ENCODE measurements at places on chromosomes 5 and 9. TPM values are rescaled to one million over a fixed set of nuclear protein-coding genes. Genes with fewer than 3 reads are reported as not detected.
A peak's percentile ranks its signal among the peaks of the same experiment; 100 is the strongest.

- no peak for DNase-seq
These were observed 19.2 kb downstream of the CETN3 start for GRCh38 chr5:90390326-90390725.

GRCh38 chr5:93161661-93162654 lies 419.1 kb downstream of the NR2F1-AS1 start:
- peak; percentile 38 for DNase-seq

DNA sequence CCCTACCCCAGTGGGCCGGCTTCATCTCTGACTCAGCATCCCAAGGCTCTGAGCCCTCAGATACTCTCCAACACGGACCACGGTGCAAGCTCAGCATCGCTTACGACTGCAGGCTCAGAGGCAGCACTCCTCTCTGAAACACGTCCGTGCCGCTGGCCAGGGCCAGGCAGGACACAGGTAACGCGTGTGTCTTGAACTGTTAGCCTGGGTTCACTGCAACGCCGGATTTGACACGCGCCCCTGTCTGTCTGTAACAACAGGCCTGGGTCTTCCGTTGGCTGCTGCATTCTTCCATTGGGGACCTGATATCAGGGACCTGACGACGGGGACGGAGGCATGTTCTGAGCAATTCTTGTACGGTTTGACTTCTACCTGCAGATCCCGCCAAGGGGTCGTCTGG lies 6.4 kb downstream of the SLC6A3 start:
- no peak for DNase-seq

DNA sequence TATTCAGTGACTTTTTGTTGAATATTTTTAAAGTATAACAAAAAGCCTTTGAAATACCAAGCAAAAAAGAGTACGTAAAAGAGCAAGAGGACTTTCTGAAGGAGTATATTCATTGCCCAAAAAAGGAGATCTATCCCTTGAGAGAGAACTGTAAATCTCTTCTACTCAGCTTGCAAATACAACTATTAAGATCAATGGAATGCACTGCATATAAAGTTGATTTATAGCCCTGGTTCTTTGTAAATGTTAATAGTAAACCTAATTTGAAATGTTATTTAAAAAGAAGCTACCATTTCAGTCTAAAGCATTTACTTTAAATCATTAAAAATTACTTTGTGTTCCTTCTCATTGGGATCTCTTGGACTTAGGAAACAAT lies 168.1 kb downstream of the PDE4D start:
- no peak for DNase-seq

- DNase-seq, result no peak
These were observed 13.7 kb downstream of the TMEFF1 start for GRCh38 chr9:100486479-100487176.

- no peak for DNase-seq
These were observed 338.1 kb upstream of the ATP10B start for GRCh38 chr5:161190086-161190485.

DNA sequence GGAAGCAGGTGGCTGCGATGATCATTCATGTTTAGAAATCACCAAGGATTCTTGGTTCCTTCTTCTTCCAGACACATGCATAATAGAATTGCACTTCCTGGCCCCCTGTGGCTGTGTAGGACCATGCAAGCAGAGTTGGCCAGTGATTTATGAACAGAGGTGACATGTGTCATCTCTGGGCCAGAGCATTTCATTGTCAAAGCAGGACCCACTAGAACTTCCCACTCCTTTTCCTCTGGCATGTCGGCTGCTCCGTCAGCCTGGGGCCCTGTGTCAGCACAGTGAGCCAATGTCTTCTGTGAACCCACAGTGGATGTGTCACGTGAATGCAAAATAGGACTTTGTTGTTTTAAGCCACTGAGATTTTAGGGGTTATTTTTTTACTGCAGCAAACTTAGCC lies 59.2 kb downstream of the HSD17B3 start:
- no peak for DNase-seq

- DNase-seq, result peak; percentile 70
These were observed 29.3 kb upstream of the OBP2B start for GRCh38 chr9:133238272-133238850.

DNA sequence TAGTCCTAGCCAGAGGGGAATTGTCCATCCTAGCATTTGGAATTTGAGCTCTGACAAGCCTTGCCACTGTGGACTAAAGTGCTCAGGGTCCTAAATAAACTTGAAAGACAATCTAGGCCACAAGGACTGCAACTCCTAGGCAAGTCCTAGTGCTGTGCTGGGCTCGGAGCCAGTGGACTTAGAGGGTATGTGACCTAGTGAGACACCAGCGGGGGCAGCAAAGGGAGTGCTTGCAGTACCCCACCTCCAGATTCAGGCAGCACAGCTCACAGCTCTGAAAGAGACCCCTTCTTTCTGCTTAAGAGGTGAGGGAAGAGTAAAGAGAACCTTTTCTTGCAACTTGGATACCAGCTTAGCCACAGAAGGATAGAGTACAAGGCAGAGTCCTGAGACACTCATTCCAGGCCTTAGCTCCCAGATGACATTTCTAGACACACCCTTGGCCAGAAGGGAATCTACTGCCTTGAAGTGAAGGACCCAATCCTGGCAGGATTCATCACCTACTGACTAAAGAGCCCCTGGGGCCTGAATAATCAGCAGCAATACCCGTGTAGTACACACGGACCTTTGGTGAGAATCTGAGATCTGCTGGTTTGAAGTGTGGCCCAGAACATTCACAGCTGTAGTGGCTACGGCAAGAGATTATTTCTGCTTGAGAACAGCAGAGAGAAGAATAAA lies 164.6 kb downstream of the CCDC171 start:
- no peak for DNase-seq

DNA sequence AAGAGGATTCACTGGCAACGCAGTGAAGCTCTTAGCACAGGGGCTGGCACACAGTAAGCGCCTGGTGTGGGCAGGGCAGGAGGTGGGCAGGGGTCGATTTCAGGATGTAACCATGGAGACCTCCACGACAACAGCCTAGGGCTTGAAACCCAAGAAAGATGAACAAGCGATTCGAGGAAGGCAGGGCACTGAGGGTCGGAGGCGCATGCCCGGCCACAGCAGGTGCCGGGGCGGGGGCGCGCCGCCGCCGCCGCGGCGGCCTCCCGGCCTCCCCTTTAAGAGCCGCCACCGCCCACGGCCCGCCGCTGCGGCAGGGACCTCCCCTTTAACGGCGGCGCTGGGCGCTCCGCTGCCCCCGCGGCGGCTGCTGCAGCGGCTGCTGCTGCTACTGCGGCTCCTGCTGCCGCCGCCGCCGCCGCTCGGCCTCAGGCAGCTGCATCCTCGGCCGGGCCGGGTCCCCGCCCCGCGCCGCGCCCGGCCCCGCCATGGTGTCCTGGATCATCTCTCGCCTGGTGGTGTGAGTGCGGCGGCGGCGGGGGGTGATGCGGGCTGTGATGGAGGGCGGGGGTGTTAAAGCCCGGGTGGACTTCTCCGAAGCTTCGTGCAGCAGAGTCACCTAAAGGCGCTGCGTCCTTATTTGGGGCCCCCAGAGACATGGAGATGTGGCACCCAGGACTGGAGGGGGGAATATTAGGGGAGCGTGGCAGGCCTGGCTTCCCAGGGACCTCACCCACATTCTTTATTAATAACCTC lies at the start of gene REEP2:
Gene REEP2 (plus strand): TSS at position 334 of the 753 bp plus-strand sequence. CDS start 152 bp downstream, at position 486.
- DNase-seq, result peak; percentile 82

DNA sequence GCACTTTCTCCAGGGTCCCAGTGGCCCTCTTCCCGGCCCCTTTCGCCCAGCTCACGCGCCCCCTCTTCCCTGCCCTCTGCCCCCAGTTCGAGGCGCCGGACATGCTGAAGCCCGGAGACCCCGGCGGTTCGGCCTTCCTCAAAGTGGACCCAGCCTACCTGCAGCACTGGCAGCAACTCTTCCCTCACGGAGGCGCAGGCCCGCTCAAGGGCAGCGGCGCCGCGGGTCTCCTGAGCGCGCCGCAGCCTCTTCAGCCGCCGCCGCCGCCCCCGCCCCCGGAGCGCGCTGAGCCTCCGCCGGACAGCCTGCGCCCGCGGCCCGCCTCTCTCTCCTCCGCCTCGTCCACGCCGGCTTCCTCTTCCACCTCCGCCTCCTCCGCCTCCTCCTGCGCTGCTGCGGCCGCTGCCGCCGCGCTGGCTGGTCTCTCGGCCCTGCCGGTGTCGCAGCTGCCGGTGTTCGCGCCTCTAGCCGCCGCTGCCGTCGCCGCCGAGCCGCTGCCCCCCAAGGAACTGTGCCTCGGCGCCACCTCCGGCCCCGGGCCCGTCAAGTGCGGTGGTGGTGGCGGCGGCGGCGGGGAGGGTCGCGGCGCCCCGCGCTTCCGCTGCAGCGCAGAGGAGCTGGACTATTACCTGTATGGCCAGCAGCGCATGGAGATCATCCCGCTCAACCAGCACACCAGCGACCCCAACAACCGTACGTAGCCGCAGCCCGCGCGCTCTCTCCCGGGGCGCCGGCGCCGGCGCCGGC lies 1.0 kb downstream of the PRDM6 start:
- peak; percentile 46 for DNase-seq

GRCh38 chr9:96854651-96855273 lies 448 bp upstream of the ZNF782 start:
- no peak for DNase-seq

Gene ARHGEF28
- total RNA-seq, result 22.0 TPM

Gene DNAJB5
- total RNA-seq, result 72.4 TPM

Gene OR2V2
- total RNA-seq, result not detected

Gene BTNL3
- not detected for total RNA-seq

Measured in tongue (tissue), 3 donors.